NCI-H526 (cell line): ENCODE measurements at places on chromosomes 1 and 21.

DNA sequence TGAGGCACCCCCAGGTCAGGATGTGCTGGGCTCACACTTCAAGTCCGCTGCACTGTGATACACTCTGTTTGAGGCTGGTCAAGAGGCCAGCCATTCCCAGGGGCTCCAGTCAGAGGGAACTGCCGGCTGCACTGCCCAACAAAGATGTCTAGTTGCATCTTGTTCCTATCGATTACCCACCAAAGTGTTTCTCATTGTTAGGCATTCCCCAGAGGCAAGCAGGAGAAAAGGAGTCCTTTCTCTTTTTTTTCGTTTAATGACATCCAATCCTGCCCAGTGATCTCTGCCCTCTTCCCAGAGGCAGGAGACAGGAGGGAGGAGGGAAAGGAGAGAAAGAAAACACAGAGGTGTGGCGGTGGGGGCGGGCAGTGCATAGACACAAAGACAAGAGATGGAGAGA, 150.4 kb downstream of the OMA1 start:
- no peak for DNase-seq

- DNase-seq = no peak
Observed at GRCh38 chr1:192916021-192916420, 107.2 kb downstream of the RGS2 start.

DNA sequence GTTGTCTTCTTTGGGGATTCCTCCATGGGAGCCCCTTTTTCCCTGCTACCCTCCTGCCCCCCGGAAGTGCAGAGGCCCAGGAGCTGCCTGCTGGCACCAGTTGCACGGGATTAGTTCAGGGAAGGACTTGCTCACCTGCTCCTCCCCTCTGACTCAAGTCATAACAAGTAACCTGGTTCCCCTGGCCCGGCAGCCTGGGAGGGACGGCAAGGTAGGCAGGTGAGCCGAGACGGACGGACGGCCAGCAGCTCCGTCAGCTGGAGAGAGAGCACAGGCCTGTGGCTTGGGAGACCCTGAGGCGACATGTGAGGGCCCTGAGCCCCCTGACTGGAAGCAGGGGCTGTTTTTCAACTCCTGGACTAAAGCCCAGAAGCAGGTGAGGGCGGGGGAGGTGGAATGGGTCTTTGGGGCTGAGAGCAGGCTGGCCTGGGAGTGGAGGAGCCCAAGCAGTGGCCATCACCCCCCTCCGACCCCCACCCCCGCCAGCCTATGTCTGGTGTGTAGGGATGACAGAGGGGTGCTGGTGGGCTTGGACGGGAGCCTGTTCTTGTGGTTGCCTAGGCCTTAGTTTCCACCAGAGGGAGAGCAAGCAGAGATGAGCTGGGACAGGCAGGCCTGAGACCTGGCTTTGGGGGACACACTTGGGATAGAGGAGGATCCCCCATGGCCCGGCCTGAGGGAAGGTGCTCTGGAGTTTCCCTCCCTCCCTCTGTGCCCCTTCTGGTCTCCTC, at the start of gene INAVA:
Gene INAVA, plus strand, starts transcription at position 189 of the 731 bp plus-strand sequence. CDS start 3,501 bp downstream, outside the sequence.
- DNase-seq = no peak

DNA sequence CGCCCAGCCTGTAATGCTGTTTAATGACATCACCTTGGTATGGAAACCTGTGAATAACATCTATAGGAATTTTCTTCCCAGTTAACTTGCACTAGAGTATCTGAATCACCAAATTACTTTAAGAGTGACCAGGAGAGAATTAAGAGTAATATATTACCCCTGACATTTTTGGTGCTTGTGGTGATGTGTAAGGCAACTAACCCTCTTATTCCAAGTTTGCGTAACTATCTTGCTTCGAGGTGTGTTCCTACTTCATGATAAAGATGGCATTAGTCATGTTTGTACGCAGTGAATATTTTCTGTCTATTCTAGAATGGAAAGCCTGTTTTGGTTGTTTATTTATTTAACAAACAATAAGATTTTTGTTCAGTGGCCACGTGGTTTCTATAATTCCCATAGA, 131.3 kb downstream of the ZP4 start:
- no peak for DNase-seq

GRCh38 chr1:21899987-21900386, 37.1 kb downstream of the HSPG2 start:
- DNase-seq = no peak

DNA sequence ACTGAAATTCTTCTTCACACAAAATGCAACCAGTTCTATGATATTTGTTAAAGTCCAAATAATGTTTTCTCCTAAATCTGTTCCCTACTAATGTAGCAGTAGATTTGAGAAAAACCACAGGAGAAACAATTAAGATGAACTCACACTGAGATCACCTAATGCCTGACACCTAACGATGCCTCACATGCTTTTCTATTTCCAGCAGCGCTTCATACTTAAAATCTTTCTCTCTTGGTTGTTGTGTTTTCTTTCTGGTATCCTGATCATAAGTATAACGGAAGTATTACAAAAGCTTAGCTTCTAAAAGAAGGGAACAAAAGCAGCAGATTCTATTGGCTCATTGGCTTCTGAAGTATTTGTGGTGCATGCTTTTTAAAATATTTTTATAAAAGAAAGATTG, 267.2 kb upstream of the SGIP1 start:
- no peak for DNase-seq

GRCh38 chr1:198125995-198126735, 30.6 kb upstream of the NEK7 start:
- DNase-seq = no peak

- no peak for DNase-seq
Observed at GRCh38 chr1:172143384-172144055, 277.0 kb upstream of the C1orf105 start.
